IMR-90 (cell line): ENCODE measurements at places on chromosomes 4 and X. TPM values are rescaled to one million over a fixed set of nuclear protein-coding genes. Genes with fewer than 3 reads are reported as not detected.

- peak; percentile 5 for DNase-seq
Observed at GRCh38 chrX:124018023-124018422, 56.5 kb downstream of the STAG2 start.

- DNase-seq = no peak
Observed at GRCh38 chrX:14843666-14844065, 29.2 kb downstream of the FANCB start.

DNA sequence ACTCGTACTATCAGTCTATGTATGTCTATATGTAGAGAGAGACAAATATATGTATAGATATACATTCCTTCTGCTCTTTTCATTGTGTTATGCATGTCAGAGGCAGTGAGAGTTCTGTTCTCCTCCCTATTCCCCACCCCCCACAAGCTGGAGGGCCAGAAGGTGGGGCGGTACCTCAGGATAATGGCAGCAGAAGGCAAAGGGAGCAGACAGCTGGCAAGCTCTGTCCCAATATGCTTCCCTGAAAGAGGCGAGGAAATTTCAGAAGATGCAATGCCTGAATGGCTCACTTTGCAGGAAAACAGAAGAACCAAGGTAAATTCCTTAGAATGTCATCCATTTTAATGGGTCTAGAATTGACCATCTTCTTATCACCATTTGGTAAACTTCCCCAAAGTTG is 114.4 kb downstream of the NAA11 start:
- DNase-seq = no peak

DNA sequence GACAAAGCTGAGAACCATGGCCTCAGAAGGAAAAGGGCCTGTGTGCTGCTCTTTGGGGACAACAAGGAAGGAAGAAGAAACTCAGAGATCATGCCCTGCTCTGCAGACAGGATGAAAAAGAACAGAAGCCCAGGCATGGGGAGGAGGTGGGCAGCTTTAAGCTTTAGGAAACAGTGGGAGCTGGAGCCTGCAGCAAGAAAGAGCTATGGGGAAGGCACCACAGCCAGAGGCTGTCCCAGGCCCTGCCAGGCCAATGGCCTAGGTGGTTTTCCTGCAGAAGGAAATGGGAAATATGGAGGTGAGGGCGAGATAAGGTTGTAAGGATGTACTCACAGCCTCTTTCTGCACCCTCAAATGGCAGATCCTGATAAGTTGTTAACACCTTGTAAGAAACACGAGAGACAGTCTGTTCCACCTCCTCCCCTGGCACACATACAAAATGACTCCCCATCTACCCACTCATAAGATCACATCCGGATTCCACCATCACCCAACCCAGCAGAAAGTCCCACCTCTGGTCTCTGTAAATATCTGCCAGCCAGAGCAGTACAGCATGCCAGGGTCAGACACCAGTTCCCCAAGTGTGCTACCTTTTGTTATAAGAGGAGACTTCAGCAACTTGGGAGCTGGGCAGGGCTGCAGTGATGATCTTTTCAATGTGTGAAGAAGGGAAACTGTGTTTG is 105.2 kb downstream of the RTL5 start:
- DNase-seq = no peak

DNA sequence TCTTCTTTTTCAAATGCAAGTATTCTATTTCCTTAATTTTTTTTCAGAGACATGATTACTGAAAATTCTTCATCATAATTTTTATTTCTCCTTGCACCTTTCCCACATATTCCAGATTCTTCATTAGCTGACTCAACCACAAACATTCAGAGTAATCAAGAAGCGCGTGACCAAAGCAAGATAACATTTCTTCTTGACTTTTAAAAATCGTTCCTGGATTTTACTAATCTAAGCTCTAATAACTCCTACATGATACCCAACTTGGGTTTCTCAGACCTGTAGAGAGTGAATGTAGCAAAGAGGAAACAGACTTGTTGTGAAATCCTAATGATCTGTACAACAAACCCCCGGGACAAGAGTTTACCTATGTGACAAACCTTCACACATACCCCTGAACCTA is 615.0 kb downstream of the TMA16 start:
- DNase-seq = no peak

Gene PLXNB3
- 0.36 and 1.7 TPM in 2 replicates for total RNA-seq

Gene MAGEA2B
- not detected in 2 replicates for total RNA-seq

Gene RRAGB
- 9.1 and 17.2 TPM in 2 replicates for total RNA-seq

Gene POU4F2
- total RNA-seq = not detected in 2 replicates

- DNase-seq = no peak
Observed at GRCh38 chrX:100424012-100424411, 13.9 kb upstream of the PCDH19 start.

Gene NPY2R
- not detected in 2 replicates for total RNA-seq

DNA sequence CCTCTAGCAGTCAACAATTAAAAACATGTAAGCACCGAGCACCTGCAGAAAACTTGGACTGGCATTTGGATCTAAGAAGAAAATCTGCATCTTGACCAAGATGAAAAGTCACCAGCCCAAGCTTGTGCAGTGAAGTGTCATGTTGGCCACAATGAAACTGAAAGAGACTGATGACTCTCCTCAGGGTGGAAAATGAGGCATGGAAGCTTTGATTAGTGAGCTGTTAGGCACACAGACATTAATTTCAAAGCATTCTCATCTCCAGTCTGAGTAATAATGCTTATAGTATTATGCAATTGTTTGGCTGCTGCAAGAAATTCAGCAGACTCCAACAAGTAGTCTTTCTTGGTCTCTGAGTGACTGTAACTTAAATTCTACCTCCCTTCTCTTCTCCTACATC is 150.1 kb downstream of the AR start:
- no peak for DNase-seq

GRCh38 chrX:63350941-63351616 is at the start of gene SPIN4:
Gene SPIN4, minus strand, starts transcription at chrX:63351332. Its CDS starts 513 bp downstream, at chrX:63350819.
- DNase-seq = peak; percentile 80

GRCh38 chr4:13615161-13615560 is 12.4 kb downstream of the BOD1L1 start:
- no peak for DNase-seq

Gene ARHGEF6
- 2.7 and 3.1 TPM in 2 replicates for total RNA-seq

GRCh38 chr4:13783800-13784411 is 156.4 kb upstream of the BOD1L1 start:
- no peak for DNase-seq

Gene CYLC1
- not detected in 2 replicates for total RNA-seq
